DMS79 (cell line): ENCODE measurements at places on chromosomes 12 and 14.

DNA sequence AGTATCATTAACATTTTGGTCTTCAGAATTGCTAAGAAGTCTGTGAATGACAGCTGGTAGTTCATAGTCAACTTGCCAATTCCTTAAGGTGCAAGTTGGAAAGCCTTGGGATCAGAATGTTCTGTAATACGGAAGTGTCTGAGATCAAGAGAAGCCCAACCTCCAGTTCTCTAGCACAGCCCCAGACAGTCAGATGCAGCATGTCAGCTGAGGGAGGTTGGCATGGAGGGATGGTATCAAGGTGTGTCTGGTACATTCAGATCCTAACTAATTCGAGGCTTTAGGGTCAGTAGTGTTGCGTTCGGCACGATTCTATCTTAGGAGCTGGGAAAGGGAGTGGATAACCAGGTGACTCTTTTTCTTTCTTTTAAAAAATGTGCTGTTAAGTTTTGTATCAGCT is 38.3 kb downstream of the FNTB start:
- no peak for DNase-seq

GRCh38 chr14:36161776-36162175 is 14.7 kb downstream of the PTCSC3 start:
- no peak for DNase-seq

DNA sequence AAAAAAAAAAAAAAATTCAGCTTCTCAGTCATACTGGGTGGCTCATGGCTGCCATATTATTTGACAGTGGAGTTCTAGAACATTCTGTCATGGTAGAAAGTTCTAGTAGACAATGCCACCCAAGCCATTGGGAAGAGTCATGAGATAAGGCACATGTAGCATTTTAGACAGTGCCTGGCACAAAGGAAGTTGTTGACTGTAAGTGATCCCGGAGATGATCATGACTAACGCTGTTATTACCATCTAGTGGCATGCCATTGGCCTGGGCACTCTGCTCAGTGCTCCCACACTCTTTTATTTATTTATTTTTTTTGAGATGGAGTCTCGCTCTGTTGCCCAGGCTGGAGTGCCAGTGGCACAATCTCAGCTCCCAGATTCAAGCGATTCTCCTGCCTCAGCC is 80.4 kb downstream of the FOXN4 start:
- no peak for DNase-seq

DNA sequence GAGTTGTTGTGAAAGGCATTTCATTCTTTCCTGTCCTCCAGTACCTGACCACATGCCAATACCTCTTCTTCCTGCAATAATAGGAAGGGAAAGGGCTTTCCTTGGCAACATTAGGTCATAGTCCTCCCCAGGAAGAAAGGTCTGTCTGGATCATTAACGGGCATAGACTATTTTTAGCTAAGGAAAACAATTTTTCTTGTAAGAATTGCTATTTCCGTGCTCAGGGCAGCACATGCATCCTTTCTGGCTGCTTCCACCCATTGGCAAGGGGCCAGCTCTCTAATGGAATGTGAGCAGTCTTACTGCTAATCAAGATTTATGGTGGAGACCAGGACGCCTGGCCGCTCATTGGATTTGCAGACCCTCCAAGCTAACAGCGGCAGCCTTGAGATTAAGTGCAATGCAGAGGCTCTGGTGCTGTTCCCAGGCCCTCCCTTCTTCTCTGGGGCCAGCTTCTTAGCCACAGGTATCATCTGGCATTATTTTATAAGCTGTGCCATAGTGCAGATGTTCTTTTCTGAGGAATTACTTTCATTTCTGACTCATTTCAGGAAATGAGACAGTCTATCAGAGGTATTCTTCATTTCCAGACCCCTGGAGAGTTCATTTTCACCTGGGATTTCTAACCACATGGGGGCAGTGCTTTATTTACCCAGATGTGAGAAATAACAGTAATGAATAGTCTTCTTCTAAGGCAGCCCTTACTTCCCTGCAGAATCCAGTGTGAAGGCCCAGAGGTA is 52.9 kb downstream of the ANO6 start:
- DNase-seq: peak; percentile 61

GRCh38 chr14:75636100-75636692 is 24.5 kb downstream of the ERG28 start:
- no peak for DNase-seq

DNA sequence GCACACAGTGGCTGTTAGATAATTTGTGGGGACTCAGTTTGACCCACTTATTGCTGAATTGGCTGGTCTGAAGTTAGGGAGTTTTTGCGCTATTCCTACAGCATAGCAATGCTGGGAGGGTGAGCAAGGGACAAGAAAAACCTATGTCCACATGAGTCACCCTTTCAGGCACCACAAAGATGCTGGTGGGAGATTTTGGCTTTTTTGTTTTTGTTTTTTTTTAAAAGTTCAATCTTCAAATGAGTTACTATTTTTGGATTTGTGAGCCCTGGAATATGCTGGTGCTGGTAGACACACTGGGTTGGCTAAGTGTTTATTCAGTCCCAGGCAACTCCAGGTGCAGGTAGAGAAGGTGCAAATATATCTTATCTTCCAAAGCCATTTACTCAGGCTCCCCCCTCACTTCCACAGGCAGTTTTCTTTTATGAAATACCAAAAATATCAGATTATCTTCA is 143.4 kb downstream of the BTG1 start:
- DNase-seq: no peak
